ENCODE measurements at places on chromosomes 2 and 18. TPM values are rescaled to one million over a fixed set of nuclear protein-coding genes. Genes with fewer than 3 reads are reported as not detected.

GRCh38 chr2:43331422-43331821, 105.0 kb upstream of the ZFP36L2 start:
- no peaks in the 10 kb centered on the region for H3K27me3 ChIP-seq
- no peaks in the 10 kb centered on the region for H3K36me3 ChIP-seq
- H3K4me1 ChIP-seq = peaks cover 16% of the 10 kb centered on the region
- H3K27ac ChIP-seq = no peak overlapping the region

- no peaks in the 10 kb centered on the region for H3K36me3 ChIP-seq
- peaks cover 42% of the 10 kb centered on the region for H3K4me1 ChIP-seq
- peak overlapping the region; percentile 89 for H3K4me3 ChIP-seq
- DNase-seq = no peak
- no peaks in the 10 kb centered on the region for H3K27me3 ChIP-seq
Observed at GRCh38 chr2:230714136-230714480, 1.5 kb downstream of the CAB39 start.

- no peaks in the 10 kb centered on the region for H3K27me3 ChIP-seq
- no peak for DNase-seq
- H3K4me1 ChIP-seq = no peaks in the 10 kb centered on the region
- no peak overlapping the region for H3K27ac ChIP-seq
- H3K36me3 ChIP-seq = no peaks in the 10 kb centered on the region
Observed at GRCh38 chr2:36675579-36676282, 20.8 kb upstream of the VIT start.

- peak; percentile 70 for DNase-seq
- H3K27ac ChIP-seq = no peak overlapping the region
- H3K4me1 ChIP-seq = no peaks in the 10 kb centered on the region
- H3K36me3 ChIP-seq = no peaks in the 10 kb centered on the region
- no peaks in the 10 kb centered on the region for H3K27me3 ChIP-seq
- H3K4me3 ChIP-seq = no peak overlapping the region
Observed at GRCh38 chr18:50507120-50507590, 52.7 kb upstream of the MAPK4 start.

GRCh38 chr2:20609349-20609994, 41.4 kb downstream of the HS1BP3 start:
- DNase-seq = peak; percentile 13
- H3K4me3 ChIP-seq = no peak overlapping the region
- H3K27ac ChIP-seq = no peak overlapping the region
- no peaks in the 10 kb centered on the region for H3K4me1 ChIP-seq
- no peaks in the 10 kb centered on the region for H3K36me3 ChIP-seq
- H3K27me3 ChIP-seq = no peaks in the 10 kb centered on the region

DNA sequence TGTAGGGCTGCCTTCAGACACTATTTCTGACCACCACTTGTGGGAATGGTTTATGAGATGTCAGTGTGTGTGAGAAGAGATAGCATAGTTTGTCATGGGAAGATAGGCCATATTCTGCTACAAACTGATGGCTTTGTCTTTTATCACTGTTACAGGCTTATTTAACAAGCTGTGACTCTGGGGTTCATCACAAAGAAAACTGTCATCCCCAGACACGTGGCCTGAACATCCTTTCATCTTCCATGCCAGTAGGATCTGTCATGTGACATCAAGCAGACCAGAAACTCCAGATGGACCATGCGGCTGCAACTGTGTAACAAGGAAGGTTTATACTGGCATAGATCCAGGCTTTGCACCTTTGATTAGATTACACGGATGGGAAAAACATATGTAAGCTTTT, 128.6 kb upstream of the KCNH7 start:
- DNase-seq = no peak
- H3K27ac ChIP-seq = no peak overlapping the region
- no peak overlapping the region for H3K4me3 ChIP-seq
- H3K36me3 ChIP-seq = no peaks in the 10 kb centered on the region
- no peaks in the 10 kb centered on the region for H3K27me3 ChIP-seq
- H3K4me1 ChIP-seq = no peaks in the 10 kb centered on the region

DNA sequence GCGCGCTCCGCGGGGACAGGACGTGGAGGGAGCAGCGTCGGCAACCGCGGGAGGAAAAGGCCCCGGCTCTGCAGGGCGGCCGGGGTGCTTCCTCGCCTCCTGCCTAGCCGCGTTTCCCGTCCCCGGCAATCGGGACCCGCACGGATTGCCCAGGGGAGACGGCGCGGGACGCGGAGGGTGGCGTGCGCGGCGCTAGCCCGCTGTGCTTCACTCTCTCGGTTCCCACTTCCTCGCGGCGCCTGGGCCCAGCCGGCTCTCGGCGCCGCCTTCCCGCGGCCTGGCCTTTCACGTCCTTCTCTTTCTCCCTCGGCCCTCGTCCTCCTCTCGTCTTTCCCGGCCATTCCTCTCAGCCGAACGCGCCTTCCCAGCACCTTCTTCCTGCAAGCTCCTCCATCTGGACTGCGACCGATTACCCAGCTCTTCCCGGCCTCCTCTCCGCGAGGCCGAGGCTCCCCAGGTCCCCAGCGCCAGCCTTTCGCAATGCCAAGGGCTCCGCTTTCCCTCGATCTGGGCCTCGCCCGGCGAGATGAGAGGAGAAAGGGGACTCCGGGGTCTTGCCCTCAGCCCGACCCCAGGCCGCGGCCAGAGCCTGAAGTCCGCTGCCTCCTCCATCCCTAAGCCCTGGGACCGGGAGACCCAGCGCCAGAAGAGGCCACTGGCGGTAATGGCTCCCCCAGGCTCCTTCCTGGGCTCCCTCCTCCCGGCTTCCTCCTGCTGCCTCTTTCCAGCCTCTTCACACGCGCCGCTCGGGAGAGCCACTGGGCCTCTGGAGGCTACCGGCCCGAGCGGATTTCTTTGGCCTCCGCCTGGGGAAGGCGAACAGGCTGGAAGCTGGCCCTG, 34.3 kb upstream of the ATP6V1B1 start:
- H3K4me1 ChIP-seq = no peaks in the 10 kb centered on the region
- no peaks in the 10 kb centered on the region for H3K27me3 ChIP-seq
- no peaks in the 10 kb centered on the region for H3K36me3 ChIP-seq
- peak; percentile 75 for DNase-seq

- no peak for DNase-seq
- no peak overlapping the region for H3K4me3 ChIP-seq
- H3K27me3 ChIP-seq = no peaks in the 10 kb centered on the region
- H3K27ac ChIP-seq = no peak overlapping the region
- H3K36me3 ChIP-seq = no peaks in the 10 kb centered on the region
Observed at GRCh38 chr2:158041400-158041799, 60.3 kb upstream of the UPP2 start.

DNA sequence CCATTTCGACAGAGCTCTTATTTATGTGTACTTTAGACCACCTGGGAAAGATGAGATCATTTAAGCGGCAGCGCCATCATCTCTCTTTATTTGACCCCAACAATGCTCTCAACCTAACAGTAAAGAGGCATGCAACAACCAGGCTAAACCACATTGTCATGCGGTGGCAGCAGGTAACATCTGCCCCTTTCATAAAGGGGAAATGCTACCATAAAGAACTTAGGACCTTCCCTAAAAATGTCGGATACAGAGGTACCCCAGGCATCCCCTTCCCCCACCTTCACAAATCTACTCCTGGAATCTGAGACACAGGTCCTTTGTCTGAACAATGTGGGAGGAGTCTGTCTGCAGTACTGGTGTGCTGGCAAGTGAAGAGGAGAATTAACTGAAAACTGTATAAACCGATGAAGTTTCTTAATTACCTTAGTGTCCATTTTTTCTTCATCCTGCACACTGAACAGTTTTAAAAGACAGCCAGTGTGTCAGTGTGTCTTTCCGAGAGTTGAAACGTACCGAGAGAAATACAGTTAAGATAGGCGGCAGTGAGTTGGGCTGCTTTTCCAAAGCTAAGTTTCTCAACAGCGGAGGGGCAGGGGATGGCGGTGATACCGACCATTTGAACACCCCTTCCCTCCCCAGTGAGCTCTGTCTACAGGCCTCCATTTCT, 1.9 kb downstream of the MEX3C start:
- peak; percentile 11 for DNase-seq
- H3K27me3 ChIP-seq = no peaks in the 10 kb centered on the region
- H3K27ac ChIP-seq = peak overlapping the region; percentile 78
- peak overlapping the region; percentile 69 for H3K4me3 ChIP-seq

GRCh38 chr2:27003007-27003406, 29.8 kb upstream of the TMEM214 start:
- H3K27ac ChIP-seq = no peak overlapping the region
- no peak overlapping the region for H3K4me3 ChIP-seq
- no peaks in the 10 kb centered on the region for H3K27me3 ChIP-seq
- no peaks in the 10 kb centered on the region for H3K36me3 ChIP-seq
- peaks cover 5% of the 10 kb centered on the region for H3K4me1 ChIP-seq

GRCh38 chr2:137997733-137998132, 33.5 kb downstream of the HNMT start:
- DNase-seq = no peak
- no peak overlapping the region for H3K27ac ChIP-seq
- no peaks in the 10 kb centered on the region for H3K36me3 ChIP-seq
- H3K4me1 ChIP-seq = no peaks in the 10 kb centered on the region
- no peak overlapping the region for H3K4me3 ChIP-seq

DNA sequence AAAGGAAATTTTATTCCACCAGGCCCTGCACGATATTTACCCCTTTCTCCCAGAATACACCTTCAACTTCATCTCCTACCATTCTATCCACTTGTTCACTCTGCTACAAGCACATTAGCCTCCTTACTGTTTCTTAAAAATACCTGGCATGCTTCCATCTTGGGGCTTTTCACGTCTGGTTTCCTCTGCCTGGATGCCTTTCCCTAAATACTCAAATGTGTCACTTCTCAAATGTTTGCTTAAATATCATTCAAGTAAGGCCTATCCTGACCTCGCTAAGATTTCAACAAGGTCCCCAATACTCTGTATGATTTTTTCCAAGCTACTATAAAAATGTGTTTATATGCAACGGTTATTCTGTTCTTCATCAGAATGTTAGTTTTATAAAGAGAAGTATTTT, 433.0 kb upstream of the CHAC2 start:
- H3K36me3 ChIP-seq = no peaks in the 10 kb centered on the region
- no peak for DNase-seq
- no peaks in the 10 kb centered on the region for H3K27me3 ChIP-seq
- H3K4me1 ChIP-seq = no peaks in the 10 kb centered on the region
- H3K4me3 ChIP-seq = no peak overlapping the region

GRCh38 chr2:60234274-60234986, 319.0 kb downstream of the BCL11A start:
- no peak for DNase-seq
- H3K27me3 ChIP-seq = no peaks in the 10 kb centered on the region
- no peak overlapping the region for H3K27ac ChIP-seq
- H3K4me1 ChIP-seq = no peaks in the 10 kb centered on the region

DNA sequence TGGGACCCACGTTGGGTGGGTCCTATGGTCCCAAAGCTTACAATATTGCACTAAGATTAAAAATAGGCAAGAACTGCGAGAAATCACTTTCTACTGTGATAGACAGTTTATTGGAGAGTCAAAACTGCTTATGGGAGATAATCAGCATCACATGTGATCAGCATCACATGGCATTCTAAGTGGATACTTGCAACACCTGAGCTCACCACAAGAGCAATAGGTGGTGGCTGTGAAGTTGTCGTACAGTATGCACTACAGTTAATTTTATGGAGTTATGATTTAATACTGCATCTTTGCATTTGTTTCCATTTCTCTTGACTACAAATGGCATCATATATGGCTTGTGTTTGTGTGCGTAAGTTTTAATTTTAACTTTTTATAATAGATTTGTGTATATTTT, 11.6 kb downstream of the PNO1 start:
- H3K27me3 ChIP-seq = no peaks in the 10 kb centered on the region
- H3K36me3 ChIP-seq = no peaks in the 10 kb centered on the region
- H3K4me1 ChIP-seq = no peaks in the 10 kb centered on the region
- no peak overlapping the region for H3K27ac ChIP-seq
- DNase-seq = no peak

GRCh38 chr2:203759690-203760365, 53.4 kb downstream of the CD28 start:
- H3K4me1 ChIP-seq = no peaks in the 10 kb centered on the region
- no peaks in the 10 kb centered on the region for H3K36me3 ChIP-seq
- no peak overlapping the region for H3K4me3 ChIP-seq
- no peak for DNase-seq
- no peaks in the 10 kb centered on the region for H3K27me3 ChIP-seq

GRCh38 chr2:199024224-199024623, 433.5 kb downstream of the SATB2 start:
- no peak overlapping the region for H3K4me3 ChIP-seq
- H3K27me3 ChIP-seq = no peaks in the 10 kb centered on the region
- DNase-seq = no peak
- H3K4me1 ChIP-seq = no peaks in the 10 kb centered on the region
- H3K27ac ChIP-seq = no peak overlapping the region
- H3K36me3 ChIP-seq = no peaks in the 10 kb centered on the region

DNA sequence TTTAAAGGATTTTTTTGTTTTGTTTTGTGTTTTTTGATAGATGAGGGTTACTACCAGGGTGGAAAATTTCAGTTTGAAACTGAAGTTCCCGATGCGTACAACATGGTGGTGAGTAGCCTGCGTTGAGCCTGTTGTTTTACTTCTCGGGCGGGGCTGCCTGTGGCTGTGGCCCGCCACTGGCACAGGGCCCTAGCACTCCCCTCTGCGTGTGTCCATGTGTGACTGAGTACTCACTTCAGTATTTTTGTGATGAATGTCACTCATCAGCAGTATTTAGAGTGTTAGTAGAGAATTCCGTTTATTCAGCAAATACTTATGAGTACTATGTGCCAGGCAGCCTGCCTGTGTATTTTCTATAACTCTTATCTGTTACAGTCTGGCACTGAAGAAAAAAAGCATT, 44.3 kb upstream of the SCLY start:
- H3K36me3 ChIP-seq = peaks cover 15% of the 10 kb centered on the region
- no peaks in the 10 kb centered on the region for H3K4me1 ChIP-seq
- H3K27ac ChIP-seq = no peak overlapping the region
- no peaks in the 10 kb centered on the region for H3K27me3 ChIP-seq
- no peak for DNase-seq
- no peak overlapping the region for H3K4me3 ChIP-seq

GRCh38 chr2:171959998-171960397, 37.7 kb downstream of the HAT1 start:
- H3K27ac ChIP-seq = no peak overlapping the region
- no peaks in the 10 kb centered on the region for H3K27me3 ChIP-seq
- no peaks in the 10 kb centered on the region for H3K4me1 ChIP-seq
- no peaks in the 10 kb centered on the region for H3K36me3 ChIP-seq
- no peak overlapping the region for H3K4me3 ChIP-seq

GRCh38 chr18:66280470-66280869, 323.4 kb downstream of the CDH19 start:
- no peak for DNase-seq
- H3K36me3 ChIP-seq = no peaks in the 10 kb centered on the region
- H3K4me1 ChIP-seq = no peaks in the 10 kb centered on the region
- no peak overlapping the region for H3K27ac ChIP-seq
- no peak overlapping the region for H3K4me3 ChIP-seq
- H3K27me3 ChIP-seq = no peaks in the 10 kb centered on the region

GRCh38 chr2:216632952-216633615, at the start of gene IGFBP2:
Gene IGFBP2 (plus strand): TSS chr2:216633420. CDS start chr2:216633524, 104 bp downstream.
- DNase-seq = peak; percentile 64
- no peaks in the 10 kb centered on the region for H3K27me3 ChIP-seq
- H3K4me1 ChIP-seq = peaks cover 6% of the 10 kb centered on the region
- peak within 1 kb of the TSS; percentile 22 for H3K27ac ChIP-seq

GRCh38 chr18:49725809-49726674, 87.3 kb downstream of the ACAA2 start:
- no peak overlapping the region for H3K27ac ChIP-seq
- H3K4me1 ChIP-seq = no peaks in the 10 kb centered on the region
- no peaks in the 10 kb centered on the region for H3K36me3 ChIP-seq
- no peak for DNase-seq
- H3K4me3 ChIP-seq = no peak overlapping the region
- H3K27me3 ChIP-seq = no peaks in the 10 kb centered on the region

BMP10 gene
- not detected for total RNA-seq

PRKAG3 gene
- not detected for total RNA-seq

CHRND gene
- not detected for total RNA-seq

SNRPD1 gene
- total RNA-seq = 8.1 TPM

TOGARAM2 gene
- total RNA-seq = 0.78 TPM

TMEM17 gene
- 2.8 TPM for total RNA-seq

SPC25 gene
- 2.5 TPM for total RNA-seq

ASB3 gene
- total RNA-seq = 4.3 TPM

SERPINB13 gene
- total RNA-seq = not detected
